ENCODE measurements at places on chromosomes 5 and 9.

DNA sequence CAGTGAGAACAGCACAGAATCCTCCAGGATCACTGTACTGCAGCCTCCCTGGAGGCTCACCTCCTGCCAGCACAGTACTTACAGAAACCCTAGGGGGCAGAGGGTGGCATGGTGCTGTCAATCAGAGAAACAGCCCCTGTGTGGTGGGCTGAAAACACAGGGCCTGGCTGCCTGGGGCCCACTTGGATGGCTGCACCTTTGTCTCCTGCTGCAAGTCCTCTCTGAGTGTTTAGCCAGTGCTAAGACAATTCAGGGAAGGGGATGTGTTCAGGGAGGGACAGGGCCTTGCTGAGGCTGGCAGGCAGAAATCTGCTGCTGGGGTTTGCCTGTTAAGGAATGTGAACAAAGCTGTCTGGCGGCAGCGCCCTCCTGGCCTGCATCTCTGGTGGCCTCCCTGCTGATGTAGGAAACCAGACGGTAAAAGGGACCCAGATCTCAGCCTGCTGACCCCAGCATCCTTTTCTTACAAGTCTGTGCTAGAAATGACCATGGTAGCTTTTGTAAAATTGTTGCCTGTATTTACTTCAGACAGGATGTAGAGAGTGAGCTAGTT, 39.5 kb downstream of the PRRC2B start:
- no peak for DNase-seq

DNA sequence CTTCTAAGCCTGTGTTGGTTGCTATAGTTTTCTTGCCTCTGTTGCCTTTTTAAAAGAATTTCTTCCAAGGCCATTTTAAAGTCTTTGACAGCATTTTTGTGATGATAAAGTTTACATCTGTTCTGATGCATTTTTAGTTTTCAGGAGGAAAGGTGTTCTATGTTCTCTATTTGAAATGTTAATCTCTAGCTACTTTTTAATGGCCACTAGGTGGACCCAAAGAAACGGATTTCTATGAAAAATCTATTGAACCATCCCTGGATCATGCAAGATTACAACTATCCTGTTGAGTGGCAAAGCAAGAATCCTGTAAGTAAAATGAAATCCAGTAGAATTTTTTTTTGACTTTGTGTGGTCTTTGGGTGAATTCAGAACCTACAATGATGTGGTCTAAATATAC, 60.2 kb downstream of the MELK start:
- DNase-seq, result no peak

DNA sequence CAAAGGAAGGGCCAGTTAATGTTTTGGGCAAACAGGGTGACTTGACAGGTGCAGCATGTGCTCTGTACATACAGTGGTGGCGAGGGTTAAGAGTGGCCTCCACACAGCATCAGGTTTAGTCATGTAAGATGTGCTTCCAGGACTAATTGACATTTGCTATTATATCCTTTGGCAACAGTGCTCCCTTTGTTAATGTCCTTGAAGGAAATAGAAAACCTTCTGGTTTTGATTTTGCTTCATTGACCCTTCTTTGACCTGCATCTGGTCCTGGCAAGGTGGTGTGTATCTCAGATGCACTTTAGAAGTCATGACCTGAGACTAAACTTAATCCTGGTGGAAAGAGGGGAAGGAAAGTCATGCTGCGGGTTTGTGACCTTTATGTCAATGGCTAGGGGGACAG, 440.0 kb downstream of the ENC1 start:
- no peak for DNase-seq

DNA sequence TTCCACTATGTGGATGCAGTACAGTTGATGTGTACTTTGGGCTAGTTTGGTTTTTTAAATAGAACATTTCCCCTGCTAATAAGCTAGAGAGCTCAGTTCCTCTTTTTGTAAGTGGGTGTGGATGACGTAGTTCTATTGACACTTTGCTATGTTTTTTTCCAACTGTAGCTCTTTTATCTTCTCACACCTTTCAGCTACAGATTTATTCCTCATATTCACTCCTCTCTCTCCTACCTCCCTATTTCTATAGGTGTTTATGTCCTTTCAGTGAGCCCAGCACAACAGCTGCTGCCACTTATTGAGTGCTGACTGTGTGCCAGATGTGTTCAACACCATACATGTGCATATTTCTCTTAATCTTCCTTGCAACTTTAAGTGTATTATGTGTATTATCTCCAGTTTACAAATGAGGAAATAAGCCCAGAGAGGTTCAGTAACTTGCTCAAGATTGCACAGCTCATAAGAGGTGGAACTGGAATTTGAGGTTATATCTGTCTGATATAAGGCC, 215.7 kb downstream of the SEMA6A start:
- DNase-seq, result peak; percentile 9

- no peak for DNase-seq
These were observed 76.4 kb downstream of the ABCA1 start for GRCh38 chr9:104851546-104851920.

GRCh38 chr5:57410374-57411320, 72.0 kb downstream of the ACTBL2 start:
- no peak for DNase-seq

DNA sequence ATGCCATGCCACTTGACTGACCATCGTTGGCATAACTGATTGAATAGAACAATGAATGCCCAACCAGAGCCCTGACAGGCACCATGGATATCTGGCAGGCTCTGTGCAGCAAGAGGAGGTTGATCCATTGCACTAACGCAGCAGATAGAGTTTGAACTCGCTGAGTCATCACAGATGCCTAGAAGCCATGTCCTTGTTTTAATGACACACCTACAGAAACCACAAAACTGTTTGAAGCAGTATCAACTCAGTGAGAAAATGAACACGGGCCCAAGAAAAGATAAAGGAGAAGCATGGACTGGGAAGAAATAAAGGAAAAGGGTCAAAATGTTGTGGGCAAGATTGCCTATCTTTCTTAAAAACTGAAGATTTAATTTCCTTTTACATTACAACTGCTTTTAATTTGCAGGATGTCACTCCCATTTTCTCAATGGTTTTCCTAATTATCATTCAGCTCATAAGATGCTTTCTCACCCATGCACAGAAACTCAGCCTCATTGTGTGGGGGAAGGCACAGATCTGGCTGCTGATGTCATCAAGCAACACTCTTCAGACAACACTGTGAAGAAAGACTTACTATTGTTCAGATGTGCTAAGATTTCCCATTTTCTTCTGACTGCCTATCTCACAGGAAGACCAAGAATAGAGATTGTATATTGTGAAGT, 129.0 kb downstream of the PIK3R1 start:
- no peak for DNase-seq

GRCh38 chr9:132849185-132849706, 28.8 kb downstream of the AK8 start:
- no peak for DNase-seq

- DNase-seq, result no peak
These were observed 1116.0 kb upstream of the SEMA6A start for GRCh38 chr5:117690612-117691011.

GRCh38 chr9:71213633-71214032, 92.2 kb upstream of the TRPM3 start:
- DNase-seq, result no peak

DNA sequence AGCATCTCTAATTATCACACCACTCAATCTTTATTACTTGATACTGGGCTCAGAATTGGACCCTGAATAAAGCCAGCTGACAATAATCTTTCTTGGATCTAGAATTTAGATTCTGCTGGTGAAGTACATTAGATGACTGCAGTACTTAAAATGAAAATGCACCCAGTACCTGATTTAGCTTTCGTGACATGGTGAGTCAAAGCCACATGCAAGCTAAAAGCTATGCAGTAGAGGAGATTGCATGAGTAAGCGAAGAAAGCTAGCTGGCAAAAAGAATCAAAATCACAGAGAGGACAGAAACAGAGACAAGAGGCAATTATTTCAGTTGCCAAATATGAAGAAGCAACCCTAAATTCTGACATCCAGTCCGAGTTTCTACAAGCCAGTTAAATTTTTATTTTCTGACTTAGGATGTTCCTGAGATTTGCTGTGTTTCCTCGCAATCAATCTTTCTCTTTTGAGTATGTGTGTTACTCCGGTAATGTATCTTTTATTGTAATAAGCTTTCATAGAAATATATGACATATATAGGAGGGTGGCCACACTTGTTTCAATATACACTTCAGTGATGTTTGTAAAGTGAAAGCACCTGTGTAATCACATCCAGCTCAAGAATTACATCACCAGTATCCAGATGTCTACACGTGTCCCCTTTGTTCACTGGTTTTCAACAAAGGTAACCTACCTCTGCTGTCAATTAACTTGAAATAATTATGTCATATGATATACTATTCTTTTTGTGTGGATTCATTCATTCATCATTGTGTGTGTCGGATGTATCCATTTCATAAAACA, 101.7 kb downstream of the CDH18 start:
- no peak for DNase-seq

All from memory B cell (primary cell).